Fibroblast of skin of scalp (primary cell): ENCODE measurements at places on chromosomes 16 and 17.

GRCh38 chr17:45398800-45399199 lies 33.9 kb downstream of the ARHGAP27 start:
- no peak for DNase-seq

DNA sequence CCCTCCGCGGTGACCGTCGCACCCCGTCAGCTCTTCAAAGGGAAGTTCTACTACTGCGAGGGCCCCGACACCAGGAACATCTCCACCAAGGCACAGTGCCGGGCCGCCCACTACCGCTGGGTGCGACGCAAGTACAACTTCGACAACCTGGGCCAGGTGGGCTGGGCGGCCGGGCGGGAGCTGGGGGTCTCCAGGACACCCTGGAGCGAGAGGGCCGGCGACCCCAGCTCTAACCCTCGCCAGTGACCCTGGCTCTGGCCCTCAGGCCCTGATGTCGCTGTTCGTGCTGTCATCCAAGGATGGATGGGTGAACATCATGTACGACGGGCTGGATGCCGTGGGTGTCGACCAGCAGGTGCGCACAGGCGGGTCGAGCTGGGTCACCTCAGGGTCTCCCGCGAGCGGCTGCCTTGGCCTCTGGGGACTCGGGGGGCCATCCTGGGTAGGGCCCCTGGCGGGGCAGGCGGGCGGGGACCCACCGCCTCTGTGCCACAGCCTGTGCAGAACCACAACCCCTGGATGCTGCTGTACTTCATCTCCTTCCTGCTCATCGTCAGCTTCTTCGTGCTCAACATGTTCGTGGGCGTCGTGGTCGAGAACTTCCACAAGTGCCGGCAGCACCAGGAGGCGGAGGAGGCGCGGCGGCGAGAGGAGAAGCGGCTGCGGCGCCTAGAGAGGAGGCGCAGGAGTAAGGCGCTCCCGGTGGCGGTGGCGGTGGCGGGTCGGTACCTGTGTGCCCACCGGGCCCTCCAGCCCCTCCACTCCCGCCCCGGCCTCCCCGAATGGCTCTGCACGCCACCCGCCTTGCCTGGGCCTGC lies 13.4 kb downstream of the TPSG1 start:
- DNase-seq: no peak

DNA sequence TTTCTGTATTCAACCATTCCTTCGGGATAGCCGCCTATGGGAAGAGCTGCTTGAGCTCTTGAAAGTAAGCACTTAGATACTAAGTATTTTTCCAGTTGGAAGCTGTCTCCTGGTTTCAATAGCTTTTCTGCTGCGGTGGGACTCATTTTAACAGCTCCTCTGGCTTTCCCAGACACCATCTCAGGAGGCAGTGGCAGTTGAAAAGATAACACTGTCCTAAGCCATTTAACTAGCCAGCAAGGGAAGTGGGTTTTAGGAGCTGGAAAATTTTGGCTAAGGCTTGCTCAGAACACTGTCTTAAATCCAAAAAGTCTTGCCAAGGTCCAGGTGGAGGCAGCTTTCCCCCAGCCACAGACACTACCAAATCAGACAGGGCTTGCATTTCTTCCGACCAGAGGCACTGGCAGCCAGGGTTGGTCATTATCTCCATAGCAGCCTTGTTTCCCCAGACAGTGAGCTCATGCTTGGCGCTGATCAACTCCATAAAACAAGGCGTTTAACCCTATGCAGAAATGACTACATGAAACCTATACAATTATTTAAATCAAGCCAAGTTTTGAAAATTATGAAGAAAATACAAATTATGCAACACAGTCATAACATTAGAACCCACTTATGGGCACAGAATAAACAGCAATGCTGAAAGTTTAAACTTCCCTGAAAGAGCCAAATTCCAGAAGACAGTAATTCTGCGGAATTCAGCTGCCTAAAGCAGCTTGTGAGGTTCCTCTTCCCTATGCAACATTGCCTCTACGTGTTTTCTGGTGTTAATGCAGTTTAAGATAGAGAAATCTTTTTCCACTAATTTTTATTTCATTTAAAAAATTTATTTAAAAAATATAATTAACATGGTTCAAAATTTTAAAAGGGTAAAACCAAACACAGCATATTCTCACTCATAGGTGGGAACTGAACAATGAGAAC lies 25.0 kb downstream of the GABARAPL2 start:
- DNase-seq: peak; percentile 51

DNA sequence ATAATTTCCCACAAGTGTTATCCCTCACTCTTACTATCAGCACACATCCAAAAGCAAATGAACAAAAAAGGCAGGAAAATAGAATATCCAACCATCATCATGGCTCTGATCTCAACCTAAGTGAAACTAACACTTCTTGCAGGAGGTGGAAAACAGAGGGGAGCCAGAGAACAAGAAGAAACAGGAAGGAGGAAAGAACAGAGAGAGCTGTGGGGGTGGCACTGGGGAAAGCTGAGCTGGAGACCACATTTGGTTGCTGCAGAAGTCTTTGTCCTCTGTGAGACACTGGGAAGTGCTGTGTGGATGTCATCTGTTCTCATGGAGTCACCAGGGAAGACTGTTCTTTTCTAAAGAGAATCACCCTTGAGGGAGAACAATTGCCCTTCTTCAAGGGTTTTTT lies 34.7 kb downstream of the GRB7 start:
- DNase-seq: no peak

GRCh38 chr17:8419305-8419704 lies 16.4 kb upstream of the NDEL1 start:
- DNase-seq: no peak
